ENCODE measurements at places on chromosomes 4 and X. TPM values are rescaled to one million over a fixed set of nuclear protein-coding genes. Genes with fewer than 3 reads are reported as not detected.

GRCh38 chr4:26171941-26172340, 148.9 kb upstream of the RBPJ start:
- no peaks in the 10 kb centered on the region for H3K36me3 ChIP-seq
- H3K4me3 ChIP-seq = no peak overlapping the region
- no peaks in the 10 kb centered on the region for H3K4me1 ChIP-seq
- no peak overlapping the region for H3K27ac ChIP-seq
- no peak for DNase-seq
- no peaks in the 10 kb centered on the region for H3K27me3 ChIP-seq

- H3K36me3 ChIP-seq = no peaks in the 10 kb centered on the region
- no peak for DNase-seq
These were observed 62.7 kb downstream of the TMEM131L start for GRCh38 chr4:153528705-153529485.

DNA sequence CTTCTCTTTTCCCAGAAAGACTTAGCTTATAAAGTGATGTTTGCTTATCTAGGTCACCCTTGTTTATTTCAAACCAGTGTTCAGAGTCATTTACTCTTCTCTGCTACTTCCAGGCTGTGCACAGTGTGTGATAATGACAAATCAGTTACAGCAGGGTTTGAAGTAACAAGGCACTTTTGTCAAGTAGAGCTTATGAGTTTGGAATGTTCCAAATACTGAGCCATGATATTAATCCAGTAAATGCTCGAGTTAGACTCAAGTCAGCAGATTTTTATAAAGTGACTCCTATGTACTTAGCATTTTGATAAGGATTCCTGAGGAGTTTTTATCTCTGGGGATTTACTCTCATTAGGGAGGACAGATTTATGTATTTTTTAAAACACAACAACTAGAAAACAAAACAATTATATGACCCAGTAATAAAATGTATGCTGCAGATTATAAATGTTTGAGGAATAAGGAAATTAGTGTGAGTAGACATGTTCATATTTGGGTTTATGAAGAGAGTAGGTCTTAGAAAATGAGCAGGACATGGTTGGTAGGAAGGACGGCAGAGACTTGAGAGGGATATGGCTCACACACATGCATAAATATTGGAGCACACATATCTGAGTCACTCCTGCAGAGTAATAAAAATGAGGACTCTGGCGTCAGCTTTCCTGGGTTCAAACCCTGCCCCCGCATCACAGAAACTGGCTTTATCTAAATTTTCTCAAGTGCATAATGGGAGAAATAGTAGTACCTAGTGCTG, 271.2 kb downstream of the FBXO8 start:
- no peaks in the 10 kb centered on the region for H3K27me3 ChIP-seq
- H3K4me1 ChIP-seq = no peaks in the 10 kb centered on the region
- no peaks in the 10 kb centered on the region for H3K36me3 ChIP-seq
- no peak for DNase-seq

GRCh38 chr4:48490680-48491513, 845 bp downstream of the ZAR1 start:
- peaks cover 7% of the 10 kb centered on the region for H3K27me3 ChIP-seq
- H3K4me1 ChIP-seq = no peaks in the 10 kb centered on the region
- peak overlapping the region; percentile 65 for H3K4me3 ChIP-seq

Gene PRKG2
- 0.14 TPM for total RNA-seq

DNA sequence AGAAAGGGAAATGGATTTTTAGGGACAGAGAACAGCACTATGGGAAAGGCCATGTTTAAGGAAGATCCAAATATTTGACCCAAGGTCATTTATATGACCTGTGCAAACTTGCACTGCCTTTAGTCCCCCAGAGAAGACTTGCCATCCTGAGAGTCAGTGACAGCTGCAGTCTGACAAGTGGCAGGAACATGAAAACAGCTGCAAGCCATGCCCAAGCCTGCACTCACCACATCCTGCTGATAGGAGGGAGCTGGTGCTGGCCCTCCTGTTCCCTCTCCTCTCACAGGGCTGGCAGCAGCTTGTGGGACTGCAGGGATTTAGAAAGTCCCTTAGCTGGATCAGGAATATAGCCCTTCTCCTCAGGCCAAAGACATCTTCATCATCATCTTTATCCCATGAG, 187.7 kb downstream of the RAP1GDS1 start:
- H3K4me1 ChIP-seq = no peaks in the 10 kb centered on the region
- DNase-seq = no peak
- H3K4me3 ChIP-seq = no peak overlapping the region
- no peaks in the 10 kb centered on the region for H3K27me3 ChIP-seq

- H3K4me3 ChIP-seq = no peak overlapping the region
- no peaks in the 10 kb centered on the region for H3K27me3 ChIP-seq
- H3K36me3 ChIP-seq = no peaks in the 10 kb centered on the region
- H3K4me1 ChIP-seq = no peaks in the 10 kb centered on the region
These were observed 605.9 kb downstream of the ADGRL3 start for GRCh38 chr4:61805979-61806378.

DNA sequence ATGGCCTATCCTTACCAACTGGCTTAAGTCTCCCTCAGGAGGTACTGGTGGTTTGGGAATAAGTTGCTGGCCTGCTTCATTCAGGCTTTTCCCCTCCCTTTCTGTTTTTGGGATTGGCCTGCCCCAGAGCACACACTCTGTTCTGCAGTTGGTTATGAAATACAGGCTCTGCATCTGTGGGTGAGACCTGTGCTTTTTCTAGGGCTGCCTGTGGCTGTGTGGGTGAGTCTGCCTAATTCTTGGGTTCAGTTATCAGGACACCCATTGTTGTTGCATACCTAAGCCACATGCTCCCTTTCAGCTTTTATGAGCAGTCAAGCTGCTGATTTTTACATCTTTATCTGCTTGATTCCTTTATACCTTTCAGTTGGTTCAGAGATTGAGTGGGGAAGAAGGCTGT, 19.0 kb upstream of the CWH43 start:
- no peaks in the 10 kb centered on the region for H3K4me1 ChIP-seq
- H3K27me3 ChIP-seq = no peaks in the 10 kb centered on the region
- no peak overlapping the region for H3K27ac ChIP-seq
- no peaks in the 10 kb centered on the region for H3K36me3 ChIP-seq
- DNase-seq = no peak
- no peak overlapping the region for H3K4me3 ChIP-seq

Gene RAB40AL
- 1.4 TPM for total RNA-seq

GRCh38 chrX:19410259-19410658, 66.5 kb downstream of the PDHA1 start:
- no peaks in the 10 kb centered on the region for H3K4me1 ChIP-seq
- no peak for DNase-seq
- no peak overlapping the region for H3K27ac ChIP-seq
- H3K4me3 ChIP-seq = no peak overlapping the region
- H3K27me3 ChIP-seq = no peaks in the 10 kb centered on the region

Gene TCEANC
- total RNA-seq = 2.6 TPM

GRCh38 chrX:2614911-2615310, 76.2 kb upstream of the CD99 start:
- no peaks in the 10 kb centered on the region for H3K36me3 ChIP-seq
- peaks cover 3% of the 10 kb centered on the region for H3K4me1 ChIP-seq
- H3K4me3 ChIP-seq = no peak overlapping the region
- peak overlapping the region; percentile 1 for H3K27ac ChIP-seq
- no peaks in the 10 kb centered on the region for H3K27me3 ChIP-seq

- H3K4me1 ChIP-seq = no peaks in the 10 kb centered on the region
- no peaks in the 10 kb centered on the region for H3K27me3 ChIP-seq
- H3K4me3 ChIP-seq = no peak overlapping the region
- no peaks in the 10 kb centered on the region for H3K36me3 ChIP-seq
- H3K27ac ChIP-seq = no peak overlapping the region
These were observed 873.5 kb downstream of the PDHA2 start for GRCh38 chr4:96713271-96713850.

Gene BEX5
- total RNA-seq = 5.2 TPM

DNA sequence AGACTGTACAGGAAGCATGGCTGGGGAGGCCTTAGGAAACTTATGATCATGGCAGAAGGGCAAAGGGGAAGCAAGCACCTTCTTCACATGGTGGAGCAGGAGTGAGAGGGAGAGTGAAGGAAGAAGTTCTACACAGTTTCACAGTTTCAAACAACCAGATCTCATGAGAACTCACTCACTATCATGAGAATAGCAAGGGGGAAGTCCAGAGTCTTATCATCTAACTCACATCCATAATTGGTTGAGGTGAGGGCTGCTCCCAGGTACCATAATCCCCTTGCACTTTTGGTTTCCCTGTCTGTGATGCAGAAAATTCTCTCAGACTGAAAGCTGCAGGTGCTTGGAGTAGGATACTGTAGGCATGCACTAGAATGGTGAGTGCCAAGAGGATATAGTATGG, 233.8 kb upstream of the CPEB2 start:
- H3K4me1 ChIP-seq = no peaks in the 10 kb centered on the region
- H3K36me3 ChIP-seq = no peaks in the 10 kb centered on the region
- no peak overlapping the region for H3K27ac ChIP-seq
- H3K4me3 ChIP-seq = no peak overlapping the region
- H3K27me3 ChIP-seq = no peaks in the 10 kb centered on the region
- no peak for DNase-seq

Gene PABPC4L
- total RNA-seq = 3.5 TPM

Measured in thoracic aorta (tissue), 2 donors.